Activated CD4-positive, alpha-beta memory T cell treated with anti-CD3 and anti-CD28 coated beads for 36 hours (primary cell): ENCODE measurements at places on chromosomes 5 and 9. TPM values are rescaled to one million over a fixed set of nuclear protein-coding genes. Genes with fewer than 3 reads are reported as not detected.

DNA sequence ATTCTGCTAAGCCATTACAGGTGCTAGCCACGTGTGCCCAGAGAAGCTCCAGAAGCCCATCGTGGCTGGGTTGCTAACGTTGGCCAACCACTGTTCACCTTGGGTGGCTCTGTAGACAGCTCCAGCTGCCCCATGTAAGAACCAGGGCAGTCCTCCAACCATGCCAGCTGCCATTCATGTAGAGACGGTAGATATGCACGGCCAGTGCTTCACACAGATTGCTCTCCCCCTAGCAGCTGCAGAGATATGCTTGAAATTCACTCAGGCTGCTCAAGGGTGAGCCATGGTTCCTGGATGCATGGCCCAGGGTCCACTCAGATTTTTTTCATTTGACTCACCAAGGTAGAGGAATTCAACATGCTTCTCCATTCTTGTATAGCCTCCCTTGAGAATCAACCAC is 31.0 kb downstream of the GADD45G start:
- H3K36me3 ChIP-seq: no peaks in the 10 kb centered on the region
- H3K4me1 ChIP-seq: peaks cover 11% of the 10 kb centered on the region
- no peak for DNase-seq
- no peaks in the 10 kb centered on the region for H3K27me3 ChIP-seq
- H3K27ac ChIP-seq: no peak overlapping the region

DNA sequence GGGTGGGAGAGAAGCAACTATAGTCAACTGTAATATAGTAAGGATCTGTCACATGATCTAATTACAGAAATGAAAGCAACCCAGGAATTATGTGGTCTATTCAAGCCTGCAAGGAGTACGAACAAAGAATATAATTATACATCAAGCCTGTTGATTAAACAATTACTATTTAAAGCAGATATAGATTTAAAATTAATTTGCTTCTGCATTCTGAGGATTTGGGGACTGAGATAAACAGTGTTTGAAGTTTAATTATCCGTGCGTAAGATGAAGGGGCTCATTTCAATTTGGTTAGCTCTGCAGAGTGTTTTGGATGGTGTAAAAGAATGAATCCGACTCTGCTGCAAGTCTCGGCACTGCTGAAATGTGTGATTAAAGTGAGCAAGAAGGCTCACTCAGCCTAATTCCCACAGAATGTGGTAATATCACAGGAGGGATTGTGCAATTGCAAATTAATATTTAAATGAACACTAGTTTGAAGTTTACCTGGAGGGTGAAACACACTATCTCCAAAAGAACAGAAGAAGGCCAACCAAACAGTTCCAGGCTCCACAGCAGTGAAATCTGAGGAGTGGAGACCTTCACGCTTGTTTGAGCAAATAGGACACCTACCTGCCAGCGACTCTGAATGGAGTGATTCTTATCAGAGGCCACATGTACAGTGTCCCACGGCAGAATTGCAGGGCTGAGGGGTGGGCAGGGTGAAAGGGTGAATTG is 420.6 kb upstream of the SLC30A5 start:
- peaks cover 2% of the 10 kb centered on the region for H3K4me1 ChIP-seq
- H3K4me3 ChIP-seq: no peak overlapping the region
- H3K27ac ChIP-seq: no peak overlapping the region
- H3K36me3 ChIP-seq: no peaks in the 10 kb centered on the region

DNA sequence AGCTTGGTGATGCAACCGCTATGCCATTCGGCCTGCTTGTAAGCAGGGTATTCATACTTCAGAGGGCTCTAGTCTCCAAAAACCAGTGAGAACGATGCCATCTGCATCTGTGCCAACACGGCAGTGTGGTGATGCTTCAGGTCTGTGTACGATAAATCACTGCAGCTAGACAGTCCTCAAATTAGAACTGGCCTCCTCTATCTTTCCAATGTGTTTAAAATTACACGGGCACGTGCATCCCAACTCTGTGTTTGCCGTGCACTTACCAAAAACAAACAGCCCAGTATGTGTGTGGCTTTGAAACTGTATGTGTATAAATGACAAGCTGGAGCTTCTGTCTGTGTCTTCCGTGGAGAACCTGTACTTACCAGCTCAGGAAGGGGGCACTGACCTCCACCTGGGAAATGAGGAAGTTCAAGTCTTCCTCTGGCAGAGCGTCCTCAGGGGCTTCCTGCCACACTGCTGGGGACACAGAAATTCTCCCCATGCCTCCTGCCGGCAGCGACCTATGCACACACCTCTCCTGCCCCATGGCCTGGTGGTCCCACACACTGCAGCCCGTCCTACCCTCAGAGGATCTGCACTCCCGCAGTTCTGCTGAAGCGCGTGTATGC is 12.3 kb downstream of the MED10 start:
- H3K27me3 ChIP-seq: no peaks in the 10 kb centered on the region
- no peak for DNase-seq
- no peak overlapping the region for H3K27ac ChIP-seq

DNA sequence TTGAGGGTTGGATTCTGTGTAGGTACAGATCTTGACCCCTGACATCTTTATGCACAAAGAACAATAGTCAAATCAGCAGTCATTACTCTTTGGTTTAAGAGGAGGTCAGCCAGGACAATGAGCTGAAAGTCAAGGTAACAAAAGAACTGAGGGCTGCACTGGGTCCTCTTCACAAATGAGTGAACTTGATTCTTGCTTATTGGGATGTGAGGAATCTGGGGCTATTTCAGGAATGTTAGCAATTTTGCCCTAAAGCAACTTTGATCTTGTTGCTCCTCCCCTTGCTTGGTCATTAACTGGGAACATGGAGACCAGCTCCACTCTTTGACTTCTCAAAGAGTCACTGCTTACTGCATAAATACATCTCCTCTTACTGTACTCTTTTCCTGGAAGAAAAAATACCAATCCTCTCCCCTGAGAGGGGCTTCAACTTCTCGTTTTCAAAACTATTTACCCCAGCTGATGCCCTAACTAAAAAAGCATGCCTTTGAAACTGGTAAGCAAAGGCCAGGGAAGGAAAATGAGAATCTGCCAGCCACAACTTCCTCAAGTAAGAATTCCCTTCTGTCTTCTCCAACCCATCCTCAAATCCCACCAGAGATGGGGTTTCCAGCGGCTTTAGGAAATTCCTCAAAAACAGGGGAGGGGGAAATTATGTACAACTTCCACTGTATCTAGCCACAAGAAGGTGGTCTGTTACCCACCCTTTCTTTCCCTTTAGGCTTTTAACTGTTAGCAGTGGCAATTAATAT is 368.3 kb downstream of the ENC1 start:
- H3K27me3 ChIP-seq: peaks cover 5% of the 10 kb centered on the region
- no peaks in the 10 kb centered on the region for H3K4me1 ChIP-seq
- no peak for DNase-seq
- H3K27ac ChIP-seq: no peak overlapping the region

DNA sequence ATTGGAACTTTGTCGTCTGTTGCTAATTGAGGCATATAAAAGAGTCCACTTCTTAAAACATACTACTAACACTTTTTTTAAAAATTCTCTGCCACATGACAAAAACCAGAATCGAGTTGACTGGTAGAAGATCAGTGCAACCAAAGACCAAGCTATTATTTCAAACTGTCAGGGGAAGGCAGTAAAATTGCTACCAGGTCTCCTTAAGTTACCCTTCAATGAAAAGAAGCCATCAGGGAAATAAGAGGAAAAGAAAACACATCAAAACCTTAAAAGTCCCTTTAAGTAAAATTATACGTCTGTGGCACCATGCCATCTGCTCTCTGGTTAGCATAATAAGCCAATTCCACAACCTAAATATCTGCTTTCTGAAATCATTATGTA is 9.6 kb downstream of the ZNF608 start:
- no peak overlapping the region for H3K27ac ChIP-seq
- H3K27me3 ChIP-seq: peaks cover 30% of the 10 kb centered on the region
- DNase-seq: no peak
- H3K4me1 ChIP-seq: no peaks in the 10 kb centered on the region
- H3K4me3 ChIP-seq: no peak overlapping the region
- no peaks in the 10 kb centered on the region for H3K36me3 ChIP-seq

Gene LYSMD3
- 12.6 TPM for total RNA-seq

DNA sequence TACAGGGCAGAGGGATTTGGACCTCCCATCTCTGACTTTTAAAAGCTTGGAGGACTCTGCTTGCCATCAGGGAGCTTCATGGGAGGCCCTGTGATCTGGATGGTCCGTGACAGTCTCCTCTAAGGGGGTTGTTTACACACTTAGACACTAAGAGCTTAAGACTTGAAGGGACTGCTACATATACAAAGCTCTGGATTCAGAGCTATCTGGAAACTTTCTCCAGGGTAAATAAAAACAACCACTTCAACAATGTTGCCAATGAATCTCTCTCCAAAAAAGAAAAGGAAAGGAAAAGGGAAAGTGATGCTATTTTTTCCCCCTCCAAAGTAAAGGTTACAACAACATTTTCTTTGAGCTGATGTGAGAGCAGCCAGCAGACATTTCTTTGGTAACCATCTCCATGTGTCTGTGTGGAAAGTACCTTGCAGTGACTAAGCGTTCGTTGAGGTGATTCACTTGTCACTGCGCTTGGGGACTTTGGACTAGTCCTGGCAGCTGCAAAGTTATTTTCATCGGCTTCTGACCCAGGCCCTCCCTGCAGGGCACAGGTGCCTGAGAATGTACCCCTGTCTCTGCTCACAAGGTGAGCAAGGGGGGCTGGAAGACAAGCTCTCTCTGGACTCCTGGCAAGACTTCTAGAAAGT is 262.1 kb upstream of the KLF4 start:
- no peaks in the 10 kb centered on the region for H3K27me3 ChIP-seq
- H3K27ac ChIP-seq: no peak overlapping the region
- H3K4me3 ChIP-seq: no peak overlapping the region
- H3K36me3 ChIP-seq: no peaks in the 10 kb centered on the region

- no peak overlapping the region for H3K27ac ChIP-seq
- H3K4me3 ChIP-seq: no peak overlapping the region
- DNase-seq: no peak
- no peaks in the 10 kb centered on the region for H3K36me3 ChIP-seq
- peaks cover 32% of the 10 kb centered on the region for H3K27me3 ChIP-seq
- H3K4me1 ChIP-seq: no peaks in the 10 kb centered on the region
Measured at GRCh38 chr5:181039471-181039870, 595 bp upstream of the BTNL9 start.

DNA sequence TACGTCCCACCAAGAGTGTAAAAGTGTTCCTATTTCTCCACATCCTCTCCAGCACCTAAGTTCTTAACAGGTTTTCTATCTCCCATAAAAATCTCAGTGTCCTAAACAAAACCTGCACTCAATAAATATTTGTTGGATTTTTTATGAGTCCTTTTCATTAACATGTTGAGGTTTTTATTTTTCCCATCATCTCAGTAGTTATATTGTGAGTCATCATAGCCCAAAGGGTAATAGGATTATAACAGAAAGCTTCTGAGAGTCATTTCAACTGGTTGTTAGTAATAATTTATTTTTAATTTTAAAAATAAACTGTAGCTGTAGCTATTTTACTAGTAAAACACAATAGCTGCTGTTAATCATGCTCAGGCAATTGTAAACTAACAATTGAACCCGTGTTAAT is 331.6 kb upstream of the SLC30A5 start:
- no peaks in the 10 kb centered on the region for H3K4me1 ChIP-seq
- H3K27ac ChIP-seq: no peak overlapping the region
- no peak overlapping the region for H3K4me3 ChIP-seq
- DNase-seq: no peak
- no peaks in the 10 kb centered on the region for H3K27me3 ChIP-seq

- H3K27me3 ChIP-seq: no peaks in the 10 kb centered on the region
- H3K4me1 ChIP-seq: peaks cover 20% of the 10 kb centered on the region
- no peak for DNase-seq
- no peak overlapping the region for H3K27ac ChIP-seq
Measured at GRCh38 chr9:128375865-128376264, 4.7 kb downstream of the URM1 start.

GRCh38 chr9:114409103-114409780 is 21.5 kb upstream of the AKNA start:
- peaks cover 4% of the 10 kb centered on the region for H3K4me1 ChIP-seq
- no peaks in the 10 kb centered on the region for H3K36me3 ChIP-seq
- H3K27ac ChIP-seq: no peak overlapping the region
- no peak for DNase-seq

Gene CSF2
- total RNA-seq: 125 TPM

Gene BASP1
- 0.48 TPM for total RNA-seq

GRCh38 chr5:73321757-73322436 is 126.7 kb downstream of the FOXD1 start:
- no peak overlapping the region for H3K4me3 ChIP-seq
- peaks cover 43% of the 10 kb centered on the region for H3K27me3 ChIP-seq
- DNase-seq: no peak
- H3K27ac ChIP-seq: no peak overlapping the region
- H3K36me3 ChIP-seq: peaks cover 2% of the 10 kb centered on the region
- H3K4me1 ChIP-seq: no peaks in the 10 kb centered on the region

GRCh38 chr9:79644048-79644447 is 72.3 kb downstream of the TLE4 start:
- no peak overlapping the region for H3K27ac ChIP-seq
- H3K4me3 ChIP-seq: no peak overlapping the region
- DNase-seq: no peak
- no peaks in the 10 kb centered on the region for H3K27me3 ChIP-seq
- peaks cover 15% of the 10 kb centered on the region for H3K4me1 ChIP-seq
